Nephron progenitor cell (in vitro differentiated cells): ENCODE measurements at places on chromosomes 6 and 20.

DNA sequence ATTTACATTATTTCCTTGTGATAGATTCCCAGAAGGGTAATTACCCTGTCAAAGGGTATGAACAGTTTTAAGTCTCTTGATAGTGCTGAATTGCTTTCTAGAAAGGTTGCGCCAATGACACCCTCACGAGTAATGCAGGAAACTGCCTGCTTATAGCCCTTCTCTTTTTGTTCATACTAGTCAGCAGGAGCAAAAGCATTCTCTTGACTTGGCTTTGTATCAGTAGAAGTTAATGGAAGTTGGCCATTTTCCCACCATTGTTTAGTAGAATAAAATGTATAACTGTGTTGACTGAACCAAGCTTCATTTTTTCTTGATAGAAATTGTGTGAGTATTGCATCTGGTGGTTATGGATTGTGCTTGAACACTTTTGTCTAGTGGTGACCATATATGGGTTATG is 100.1 kb downstream of the FARS2 start:
- no peak for DNase-seq

- no peak for DNase-seq
Measured at GRCh38 chr6:39086294-39086693, 28.7 kb downstream of the SAYSD1 start.

- no peak for DNase-seq
Measured at GRCh38 chr6:121309768-121310469, 24.4 kb downstream of the TBC1D32 start.

GRCh38 chr20:50575865-50576720 is 65.9 kb downstream of the PTPN1 start:
- peak; percentile 63 for DNase-seq

- no peak for DNase-seq
Measured at GRCh38 chr20:14580418-14581074, 243.1 kb upstream of the FLRT3 start.

- no peak for DNase-seq
Measured at GRCh38 chr20:1952737-1953530, 40.9 kb downstream of the PDYN start.

GRCh38 chr20:17431621-17432364 is 99.4 kb downstream of the BFSP1 start:
- peak; percentile 73 for DNase-seq

DNA sequence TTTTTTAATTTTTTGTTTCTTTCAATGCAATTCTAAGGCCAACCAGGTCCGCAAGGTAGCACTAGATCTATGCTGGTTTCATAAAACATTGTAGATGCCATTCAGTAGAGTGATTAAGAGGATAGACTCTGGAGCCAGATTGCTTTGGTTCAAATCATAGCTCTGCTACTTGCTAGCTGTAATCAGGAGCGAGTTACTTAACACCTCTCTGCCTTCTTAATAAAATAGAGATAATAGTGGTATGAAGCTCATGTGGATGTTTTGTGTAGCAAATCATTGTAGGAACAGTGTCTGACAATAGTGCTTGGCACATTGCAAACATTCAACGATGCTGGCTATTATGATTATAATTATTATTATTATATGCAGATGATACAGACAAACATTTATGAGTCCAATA is 164.9 kb downstream of the LAMA2 start:
- no peak for DNase-seq

DNA sequence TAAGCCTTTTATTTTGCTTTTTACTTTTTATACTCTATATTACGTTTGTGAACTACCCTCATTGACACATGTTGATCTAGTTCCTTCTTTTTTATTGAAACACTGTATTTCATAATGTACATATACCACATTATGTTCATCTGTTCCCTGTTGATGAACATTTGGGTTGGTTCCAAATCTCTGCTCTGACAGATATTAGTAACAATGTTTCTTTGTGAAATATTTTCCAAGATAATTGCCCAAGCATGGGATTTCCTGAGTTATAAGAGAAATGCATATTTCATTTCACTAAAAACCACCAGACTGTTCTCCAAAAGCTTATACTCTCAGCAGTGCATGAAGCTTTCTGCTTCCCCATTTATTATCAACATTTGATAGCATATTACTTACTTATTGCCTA is 44.2 kb upstream of the TNFRSF21 start:
- DNase-seq: no peak

GRCh38 chr6:138797806-138798446 is 2.0 kb downstream of the ECT2L start:
- DNase-seq: no peak

- no peak for DNase-seq
Measured at GRCh38 chr6:37025621-37026466, 20.4 kb downstream of the FGD2 start.

GRCh38 chr20:38156888-38157634 is 8.0 kb downstream of the TGM2 start:
- no peak for DNase-seq

GRCh38 chr6:6685249-6686040 is 96.9 kb downstream of the LY86 start:
- DNase-seq: no peak

- DNase-seq: peak; percentile 16
Measured at GRCh38 chr6:142900227-142900971, 44.6 kb downstream of the HIVEP2 start.

- DNase-seq: no peak
Measured at GRCh38 chr6:20223141-20223540, 10.9 kb upstream of the MBOAT1 start.

GRCh38 chr6:149095842-149096241 is 221.7 kb upstream of the TAB2 start:
- no peak for DNase-seq
